ENCODE measurements at places on chromosomes 4 and X. TPM values are rescaled to one million over a fixed set of nuclear protein-coding genes. Genes with fewer than 3 reads are reported as not detected.

Gene PF4V1
- not detected for total RNA-seq

GRCh38 chrX:39718981-39719380, 378.8 kb downstream of the BCOR start:
- DNase-seq, result no peak

- DNase-seq, result no peak
These were observed 17.9 kb downstream of the VEGFC start for GRCh38 chr4:176774852-176775251.

- no peak for DNase-seq
These were observed 150.1 kb downstream of the AR start for GRCh38 chrX:67693928-67694327.

DNA sequence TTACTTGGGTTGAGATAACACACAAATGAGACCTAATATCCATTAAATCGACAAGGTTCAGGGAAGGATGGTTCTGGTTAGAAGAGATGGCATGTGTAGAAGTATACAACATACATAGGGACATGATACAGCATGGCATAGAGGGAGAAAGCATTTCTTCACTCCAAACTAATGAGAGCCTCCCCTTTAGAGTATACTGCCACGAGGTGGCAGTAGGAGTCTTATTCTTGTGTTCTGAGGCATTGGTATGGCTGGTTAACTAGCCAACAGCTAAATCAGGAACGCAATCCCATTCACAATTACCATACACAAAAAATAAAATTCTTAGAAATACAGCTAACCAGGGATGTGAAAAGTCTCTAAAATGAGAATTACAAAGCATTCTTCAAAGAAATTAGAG, 29.1 kb upstream of the TRO start:
- DNase-seq, result no peak

- DNase-seq, result no peak
These were observed 18.8 kb upstream of the TBC1D8B start for GRCh38 chrX:106783716-106784115.

DNA sequence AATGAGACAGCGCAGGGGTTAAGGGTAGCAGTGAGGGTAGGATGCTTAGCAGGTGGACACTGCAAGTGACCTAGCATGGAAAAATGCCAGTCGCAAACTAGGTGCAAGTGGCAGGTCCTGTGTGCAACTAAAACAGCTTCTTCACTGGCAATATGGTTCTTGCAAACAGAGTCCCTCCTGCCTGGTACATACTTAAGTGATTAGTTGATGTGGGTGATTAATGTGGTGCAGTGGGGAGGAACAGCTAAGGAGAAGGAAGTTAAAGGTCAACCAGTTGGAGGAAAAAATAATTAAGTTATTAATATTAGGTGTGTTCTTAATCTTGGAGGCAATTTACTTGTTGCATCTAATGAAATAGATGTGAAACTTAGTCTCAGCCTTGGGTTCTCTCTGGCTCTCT, 121.6 kb upstream of the IGFBP7 start:
- DNase-seq, result no peak

Gene PDE6B
- 23.2 TPM for total RNA-seq

Gene L1CAM
- total RNA-seq, result 7.2 TPM

Gene EXOC1L
- not detected for total RNA-seq

Gene AR
- not detected for total RNA-seq

DNA sequence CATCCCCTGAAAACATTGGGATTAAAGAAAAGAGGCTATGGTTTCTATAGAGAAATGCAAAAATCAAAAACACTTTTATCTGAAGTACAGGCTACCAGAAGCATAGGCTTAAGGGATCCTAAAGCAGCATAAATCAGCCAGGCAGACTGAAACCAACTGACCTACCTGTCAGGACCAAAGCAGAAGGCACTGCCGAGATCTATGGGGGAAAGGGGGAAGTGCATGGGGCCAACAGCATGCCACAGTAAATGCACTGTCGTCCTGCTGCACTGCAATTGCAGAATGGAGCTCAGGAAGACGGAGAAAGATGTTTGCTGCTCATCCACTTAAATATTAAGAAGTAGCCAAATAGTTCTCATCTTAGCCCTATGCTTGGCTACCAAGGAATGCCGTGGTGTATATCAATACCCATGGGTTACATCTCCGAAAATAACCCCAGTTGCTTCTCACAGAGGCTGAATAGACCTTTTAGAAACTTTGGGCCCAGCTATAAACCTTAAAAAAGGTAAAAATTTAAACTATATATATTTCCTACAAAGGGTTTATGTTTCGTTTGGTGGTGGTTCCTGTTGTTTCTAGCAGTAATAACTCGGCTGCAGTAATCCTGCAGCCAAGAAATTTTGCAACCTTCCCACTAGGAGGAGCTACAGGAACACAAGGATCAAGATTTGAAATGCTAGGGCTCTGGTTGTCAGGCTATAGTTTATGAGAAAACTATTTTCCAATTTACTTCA, 312.2 kb upstream of the DIAPH2 start:
- DNase-seq, result no peak

- no peak for DNase-seq
These were observed 86.2 kb upstream of the HPRT1 start for GRCh38 chrX:134373736-134374135.

DNA sequence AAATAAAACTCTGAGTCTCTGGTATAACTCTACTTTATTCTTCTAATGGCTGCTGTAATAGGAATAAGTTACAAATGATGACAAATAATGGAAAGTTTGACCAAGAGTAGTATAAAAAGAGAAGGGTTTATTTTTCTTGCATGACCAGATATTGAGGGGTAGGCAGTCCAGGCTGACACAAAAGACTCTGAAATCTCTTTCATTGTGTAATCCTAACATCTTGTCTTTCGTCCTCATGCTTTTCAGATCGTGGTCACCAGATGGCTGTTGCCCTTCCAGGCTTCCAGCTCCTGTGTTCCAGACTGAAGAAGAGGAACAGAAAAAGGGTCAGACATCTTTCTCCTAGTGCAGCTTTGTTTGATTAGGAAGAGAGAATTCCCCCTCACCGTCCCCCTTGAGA, 176.9 kb upstream of the GK2 start:
- DNase-seq, result no peak

DNA sequence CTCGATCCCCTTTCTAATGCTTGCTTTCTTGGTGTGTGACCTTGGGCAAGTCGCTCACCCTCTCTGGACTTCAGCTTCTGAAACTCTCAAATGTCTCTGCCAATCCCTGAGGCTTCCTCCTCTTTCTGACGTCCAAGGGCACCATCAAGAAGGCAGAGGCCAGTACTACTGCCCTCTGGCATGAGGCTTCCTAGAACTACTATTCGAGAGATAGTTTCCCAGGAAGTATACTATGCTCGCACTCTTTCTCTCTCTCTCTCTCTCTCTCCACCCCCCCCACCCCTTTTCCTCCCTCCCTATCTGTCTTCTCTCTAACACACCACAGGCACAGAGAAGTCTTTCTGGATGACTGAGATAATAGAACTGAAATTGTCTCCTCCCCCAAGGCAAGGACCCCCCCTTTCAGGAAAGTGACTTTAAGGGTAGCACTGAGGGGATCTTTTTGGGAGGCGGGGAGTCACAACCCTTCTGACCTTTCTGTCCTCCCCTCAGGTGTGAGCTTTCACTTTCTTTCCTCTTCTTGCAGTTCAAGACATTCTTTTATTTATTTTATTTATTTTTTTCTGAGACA, 20.0 kb upstream of the BCOR start:
- DNase-seq, result no peak

DNA sequence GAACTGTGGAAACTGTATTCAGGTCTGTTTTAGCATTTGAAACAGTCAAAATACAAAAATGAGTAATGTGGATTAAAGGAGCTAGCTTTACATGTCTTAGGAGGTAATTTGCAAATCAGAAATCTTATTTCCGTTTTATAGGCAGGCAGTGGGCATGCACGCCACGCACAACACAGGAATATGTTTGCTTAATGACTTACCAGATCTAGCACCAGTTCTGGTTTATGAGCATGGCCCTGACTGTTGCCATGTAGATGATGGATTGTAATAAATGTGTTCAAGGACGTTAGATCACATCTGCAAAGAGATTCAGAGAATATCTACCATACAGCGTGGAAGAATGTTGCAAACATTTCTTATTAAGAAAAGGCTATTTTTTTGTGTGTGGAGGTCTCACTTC, 344.5 kb upstream of the NR3C2 start:
- DNase-seq, result no peak

Gene MMGT1
- 18.7 TPM for total RNA-seq

DNA sequence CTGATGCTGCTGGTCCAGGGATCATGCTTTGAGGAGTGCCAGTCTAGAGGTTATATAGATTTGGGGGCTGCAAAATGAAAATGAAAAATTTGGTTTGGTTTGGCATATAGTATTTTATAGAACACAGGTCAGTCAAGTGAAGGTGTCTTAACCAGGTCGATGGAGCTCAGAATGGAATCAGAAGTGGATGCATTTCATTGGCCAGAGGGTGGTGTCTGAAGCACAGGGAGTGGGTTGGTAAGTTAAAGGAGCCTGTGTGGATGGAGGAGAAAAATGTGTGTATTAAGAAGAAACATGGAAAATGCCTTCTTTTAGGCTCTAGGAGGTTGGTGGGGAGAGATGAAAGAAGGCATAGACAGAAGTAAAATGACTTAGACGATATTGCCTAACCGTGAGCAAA, 8.6 kb downstream of the GALNT7 start:
- DNase-seq, result no peak

DNA sequence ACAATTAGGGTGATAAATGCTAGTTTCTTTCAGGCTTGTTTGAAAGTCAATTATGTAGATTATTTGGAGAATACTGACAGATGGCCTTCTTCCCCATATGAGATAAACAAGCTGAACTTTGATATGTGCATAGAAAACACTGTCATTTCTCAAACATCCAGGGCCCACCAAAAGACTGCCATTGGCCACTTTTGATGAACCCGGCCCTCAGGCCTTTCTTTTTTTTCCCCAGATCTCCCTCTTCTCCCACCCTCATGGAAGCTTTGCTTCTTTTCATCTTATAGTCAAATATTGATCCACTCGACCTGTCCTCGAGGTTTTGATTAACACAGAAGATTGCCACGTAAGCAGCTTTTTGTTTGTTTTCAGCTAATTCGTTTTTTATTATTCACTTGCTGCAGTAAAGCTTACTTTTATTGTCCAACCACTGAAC, 377.4 kb downstream of the SMARCA1 start:
- DNase-seq, result no peak

DNA sequence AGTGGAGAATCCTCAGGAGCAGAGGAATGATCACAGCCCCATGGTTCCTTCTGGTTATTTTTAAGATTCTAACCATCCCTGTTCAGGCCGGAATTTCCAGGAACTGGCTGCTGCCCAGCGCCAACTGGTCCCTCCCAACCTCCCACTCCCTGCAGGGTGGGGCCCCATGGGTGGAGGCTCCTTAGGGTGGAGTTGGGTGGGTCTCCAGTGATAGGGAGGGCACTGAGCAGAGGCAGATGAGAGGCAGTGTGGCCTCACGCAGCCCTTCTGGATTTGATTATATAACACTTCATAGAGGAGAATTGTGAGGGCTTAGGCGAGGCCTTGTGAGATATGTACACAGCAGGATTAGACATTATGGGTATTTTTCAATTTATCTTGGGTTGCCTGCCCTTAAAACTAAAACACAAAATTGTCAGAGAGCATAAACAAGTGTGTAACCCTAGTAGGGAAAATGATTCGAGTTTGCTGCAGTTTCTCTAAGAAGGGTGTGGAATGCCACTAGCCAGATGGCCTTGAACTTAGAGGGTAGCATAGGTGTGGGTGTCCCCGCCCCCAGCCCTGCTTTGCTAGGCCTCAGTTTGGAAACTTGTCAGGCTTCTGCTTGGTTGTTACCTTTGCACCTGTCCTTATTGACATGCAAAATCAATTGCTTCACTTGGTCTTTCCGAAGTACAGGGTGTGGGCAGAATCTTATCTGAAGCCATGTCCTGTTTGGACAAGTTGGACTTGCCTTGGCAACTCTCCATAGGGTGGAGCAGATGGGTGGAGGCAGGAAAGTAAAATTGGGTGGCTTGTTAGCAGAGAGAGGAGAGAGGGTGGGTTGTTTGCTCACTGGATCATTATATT, 9.4 kb downstream of the KLF3 start:
- no peak for DNase-seq

GRCh38 chr4:101158507-101158906, 188.8 kb downstream of the PPP3CA start:
- DNase-seq, result no peak

DNA sequence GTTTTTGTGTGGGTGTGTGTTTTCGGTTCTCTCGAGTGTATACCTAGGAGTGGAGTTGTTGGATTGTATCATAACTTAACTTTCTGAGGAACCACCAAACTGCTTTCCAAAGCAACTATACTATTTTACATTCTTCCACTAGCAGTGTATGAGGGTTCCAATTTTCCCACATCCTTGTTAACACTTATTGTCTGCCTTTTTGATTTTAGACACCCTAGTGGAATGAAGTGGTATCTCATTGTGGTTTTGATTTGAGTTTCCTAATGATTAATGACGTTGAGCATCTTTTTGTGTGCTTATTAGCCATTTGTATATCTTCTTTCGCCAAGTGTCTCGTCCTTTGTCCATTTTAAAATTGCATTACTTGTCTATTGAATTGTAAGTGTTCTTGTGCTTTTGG, 118.6 kb downstream of the REPS2 start:
- DNase-seq, result no peak

DNA sequence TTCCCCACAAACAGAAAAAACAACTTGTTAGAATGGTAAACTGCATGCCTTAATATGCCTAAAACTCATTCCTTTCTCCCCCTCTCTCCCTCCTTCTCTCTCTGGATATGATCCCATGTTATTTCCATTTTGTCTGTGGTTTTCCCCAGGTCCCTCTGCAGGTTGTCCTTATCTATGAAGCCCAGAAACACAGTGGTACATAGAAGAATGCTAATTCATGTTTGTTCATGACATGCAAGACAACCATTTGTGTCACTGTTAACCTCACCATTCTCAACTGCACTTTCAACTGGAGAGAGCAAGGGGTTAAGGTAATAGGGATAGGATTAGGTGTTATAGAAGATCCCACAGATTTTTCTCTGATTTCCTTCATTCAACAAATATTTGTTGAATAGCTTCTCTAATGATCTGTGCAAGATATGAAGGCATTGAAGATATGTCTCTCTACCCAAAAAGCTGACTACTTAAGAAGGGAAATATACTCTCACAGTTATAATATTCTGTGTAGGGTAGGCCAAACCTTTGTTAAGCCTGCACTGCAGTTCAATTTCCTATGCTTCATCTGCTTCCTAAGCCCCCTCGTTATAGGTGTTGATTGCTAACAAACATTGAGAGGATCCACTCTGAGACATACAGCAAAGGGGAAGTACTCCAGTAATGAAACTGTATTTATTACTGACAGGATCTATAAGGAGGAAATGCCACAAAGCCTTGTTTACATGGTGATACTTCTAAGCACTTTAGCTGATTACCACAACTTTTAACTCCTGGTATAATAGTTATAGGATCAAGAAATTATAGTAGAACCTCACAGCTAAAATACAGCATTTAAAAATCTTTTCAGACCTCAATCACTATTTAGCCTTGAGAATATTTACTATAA, 96.1 kb downstream of the FRYL start:
- no peak for DNase-seq
